Activated T-helper 2 cell treated with anti-CD3 and anti-CD28 coated beads, Interferon-gamma antibody, Interleukin-2, Interleukin-4, amounts not matched to agents 10 μg/mL and 5 μg/mL and 100 μg/mL, durations not matched to agents 14 hours and 24 hours and 36 hours (primary cell): ENCODE measurements at places on chromosomes 16 and 17. TPM values are rescaled to one million over a fixed set of nuclear protein-coding genes. Genes with fewer than 3 reads are reported as not detected.

GRCh38 chr16:595094-595528 is 5.2 kb downstream of the RAB40C start:
- no peak for DNase-seq
- no peak overlapping the region for H3K4me3 ChIP-seq
- no peaks in the 10 kb centered on the region for H3K27me3 ChIP-seq

GRCh38 chr16:69566981-69567680 is 1.4 kb downstream of the NFAT5 start:
- H3K4me1 ChIP-seq = peaks cover 34% of the 10 kb centered on the region
- no peak for DNase-seq
- no peaks in the 10 kb centered on the region for H3K27me3 ChIP-seq
- peak overlapping the region; percentile 97 for H3K27ac ChIP-seq
- peaks cover 34% of the 10 kb centered on the region for H3K36me3 ChIP-seq

DNA sequence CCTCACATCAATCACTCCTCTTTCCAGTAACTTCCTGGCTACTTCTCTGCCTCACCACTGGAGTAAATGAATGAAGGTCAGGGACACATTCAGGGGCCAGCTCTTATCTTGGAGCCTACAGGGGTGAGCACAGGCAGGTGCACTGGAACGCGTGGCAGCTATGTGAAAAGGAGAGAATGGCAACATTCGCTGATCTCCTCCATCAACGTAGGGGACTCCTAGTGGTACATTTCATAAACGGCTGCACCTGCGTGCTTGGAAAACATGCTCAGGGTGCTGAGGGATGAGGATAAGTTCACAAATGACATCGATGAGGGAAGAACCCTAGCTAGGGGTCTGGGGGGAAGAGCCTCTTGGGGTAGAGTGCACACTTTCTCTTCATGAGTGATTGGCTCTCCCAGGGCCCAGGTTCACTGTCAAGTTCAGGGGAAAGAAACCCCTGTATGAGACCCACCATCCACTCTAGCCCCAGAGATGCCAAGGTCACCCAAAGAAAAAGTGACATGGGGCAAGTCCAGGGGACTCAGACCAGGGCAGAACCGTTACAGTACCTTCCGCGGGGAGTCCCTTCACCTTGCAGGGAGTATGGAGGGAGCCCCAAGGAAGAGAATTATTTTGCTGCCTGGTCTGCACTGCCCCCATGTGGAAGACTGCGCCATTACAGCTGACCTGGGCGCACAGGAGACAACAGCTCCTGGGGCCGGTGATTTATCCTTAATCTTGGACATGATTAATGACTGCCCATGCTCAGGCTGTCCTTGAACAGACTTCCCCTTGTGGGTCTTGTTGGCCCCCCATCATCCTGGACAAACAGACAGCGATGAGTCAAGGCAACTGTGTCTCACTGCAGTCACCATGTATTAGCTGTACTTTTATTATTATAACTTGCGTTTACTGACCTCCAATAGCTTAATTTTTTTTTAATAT is 30.1 kb downstream of the VAC14 start:
- H3K27me3 ChIP-seq = no peaks in the 10 kb centered on the region
- peaks cover 2% of the 10 kb centered on the region for H3K4me1 ChIP-seq
- H3K4me3 ChIP-seq = no peak overlapping the region
- no peak overlapping the region for H3K27ac ChIP-seq

Gene RGS9
- total RNA-seq = 16.1 and 16.3 TPM in 2 replicates

DNA sequence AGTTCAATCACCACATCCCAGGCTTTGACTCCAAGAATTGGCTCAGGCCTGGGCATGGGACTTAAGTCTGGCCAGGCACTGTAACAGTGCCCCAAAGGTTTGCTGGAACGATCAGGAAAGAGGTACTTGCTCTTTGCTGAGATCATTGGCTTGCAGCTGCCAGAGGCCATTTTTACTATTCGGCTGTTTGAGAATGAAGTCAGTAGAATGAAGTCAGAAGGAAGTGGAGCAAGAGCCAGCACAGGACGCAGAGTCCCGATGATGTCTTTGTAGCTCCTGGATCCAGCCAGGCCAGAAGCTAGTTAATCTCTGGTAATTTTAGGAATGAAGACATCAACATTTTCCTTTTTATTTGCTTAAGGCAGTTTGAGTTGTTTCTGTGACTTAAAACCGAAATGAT is 195.5 kb downstream of the RAB11FIP4 start:
- H3K36me3 ChIP-seq = no peaks in the 10 kb centered on the region
- H3K4me1 ChIP-seq = peaks cover 6% of the 10 kb centered on the region
- no peak overlapping the region for H3K4me3 ChIP-seq
- no peak for DNase-seq
- no peak overlapping the region for H3K27ac ChIP-seq
- H3K27me3 ChIP-seq = no peaks in the 10 kb centered on the region

Gene HIC1
- 42.6 and 43.5 TPM in 2 replicates for total RNA-seq

Gene EPN3
- not detected in 2 replicates for total RNA-seq

Gene SPECC1
- 4.7 and 6.8 TPM in 2 replicates for total RNA-seq

Gene MAP2K6
- total RNA-seq = 3.1 and 3.6 TPM in 2 replicates

DNA sequence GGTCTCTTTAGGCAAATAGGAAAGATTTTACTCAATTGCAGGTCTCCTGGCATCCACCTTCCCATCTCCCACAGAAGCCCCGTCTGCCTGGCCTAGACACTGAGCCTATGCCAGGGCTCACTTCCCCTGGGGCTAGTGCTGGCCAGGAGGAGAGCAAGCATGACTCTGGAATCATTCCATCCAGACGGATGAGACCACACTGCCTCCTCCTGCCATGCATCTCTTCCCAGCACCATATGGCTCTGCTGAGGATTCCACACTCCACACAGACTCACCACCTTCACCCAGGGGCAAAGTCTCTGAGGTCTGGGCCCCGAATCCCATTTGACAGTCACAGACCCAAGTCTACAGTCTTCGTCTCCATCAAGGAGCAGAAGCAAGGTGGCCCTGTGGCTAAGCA is 346.5 kb downstream of the C16orf95 start:
- H3K27ac ChIP-seq = no peak overlapping the region
- no peak overlapping the region for H3K4me3 ChIP-seq
- no peaks in the 10 kb centered on the region for H3K36me3 ChIP-seq
- DNase-seq = no peak

Gene ZG16
- total RNA-seq = not detected in 2 replicates

Gene KRTAP16-1
- total RNA-seq = not detected in 2 replicates

GRCh38 chr17:17781591-17782496 is 54.9 kb downstream of the SREBF1 start:
- DNase-seq = no peak
- H3K27ac ChIP-seq = no peak overlapping the region
- peak overlapping the region; percentile 37 for H3K4me3 ChIP-seq
- H3K36me3 ChIP-seq = no peaks in the 10 kb centered on the region
- peaks cover 21% of the 10 kb centered on the region for H3K27me3 ChIP-seq

DNA sequence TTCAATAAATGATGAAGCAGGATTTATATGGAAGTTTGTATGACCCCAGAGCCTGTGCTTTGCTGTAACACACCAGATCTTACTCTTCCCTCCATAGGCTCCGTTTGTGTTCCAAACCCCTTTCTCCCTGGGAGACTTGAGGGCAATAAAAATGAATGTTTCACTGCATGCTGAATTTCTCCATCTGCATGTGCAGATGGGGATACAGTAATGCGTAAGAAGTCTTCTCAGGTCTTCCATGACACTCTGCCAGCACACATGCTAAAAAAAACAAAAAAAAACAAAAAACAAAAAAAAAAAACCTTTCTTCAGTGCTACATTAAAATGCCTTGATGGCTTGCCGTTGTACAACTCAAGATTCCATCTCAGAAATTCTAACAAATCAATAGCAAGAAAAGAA is 170.2 kb upstream of the ANKFN1 start:
- H3K36me3 ChIP-seq = no peaks in the 10 kb centered on the region
- H3K27me3 ChIP-seq = no peaks in the 10 kb centered on the region
- H3K4me3 ChIP-seq = no peak overlapping the region
- no peak for DNase-seq
- H3K27ac ChIP-seq = no peak overlapping the region

- H3K27me3 ChIP-seq = peaks cover 70% of the 10 kb centered on the region
- H3K27ac ChIP-seq = peak overlapping the region; percentile 1
- H3K4me3 ChIP-seq = no peak overlapping the region
- H3K4me1 ChIP-seq = peaks cover 12% of the 10 kb centered on the region
- no peak for DNase-seq
- H3K36me3 ChIP-seq = no peaks in the 10 kb centered on the region
These were observed 3.5 kb downstream of the TBX2 start for GRCh38 chr17:61402978-61403800.

DNA sequence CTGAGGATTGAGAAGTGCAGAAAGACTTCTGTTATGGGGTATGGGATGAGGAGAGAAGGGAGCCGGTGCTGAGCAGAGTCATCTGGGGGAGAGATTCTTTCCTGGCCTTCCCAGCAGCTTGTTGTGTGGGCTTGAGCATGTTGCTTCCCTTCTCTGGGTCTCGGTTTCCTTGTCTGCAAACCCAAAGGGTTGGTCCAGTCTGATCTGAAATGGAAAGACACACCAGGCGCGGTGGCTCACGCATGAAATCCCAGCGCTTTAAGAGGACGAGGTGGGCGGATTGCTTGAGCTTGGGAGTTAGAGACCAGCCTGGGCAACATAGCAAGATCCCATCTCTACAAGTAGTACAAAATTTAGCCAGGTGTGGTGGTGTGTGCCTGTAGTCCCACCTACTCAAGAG is 6.0 kb downstream of the SOCS3 start:
- H3K27ac ChIP-seq = peak overlapping the region; percentile 63
- H3K4me3 ChIP-seq = no peak overlapping the region
- H3K36me3 ChIP-seq = peaks cover 56% of the 10 kb centered on the region
- no peaks in the 10 kb centered on the region for H3K27me3 ChIP-seq
- H3K4me1 ChIP-seq = peaks cover 46% of the 10 kb centered on the region
- no peak for DNase-seq

- H3K36me3 ChIP-seq = no peaks in the 10 kb centered on the region
- H3K4me1 ChIP-seq = no peaks in the 10 kb centered on the region
- DNase-seq = no peak
- peaks cover 11% of the 10 kb centered on the region for H3K27me3 ChIP-seq
- no peak overlapping the region for H3K27ac ChIP-seq
These were observed 4.1 kb upstream of the SSTR5 start for GRCh38 chr16:1068451-1068850.

DNA sequence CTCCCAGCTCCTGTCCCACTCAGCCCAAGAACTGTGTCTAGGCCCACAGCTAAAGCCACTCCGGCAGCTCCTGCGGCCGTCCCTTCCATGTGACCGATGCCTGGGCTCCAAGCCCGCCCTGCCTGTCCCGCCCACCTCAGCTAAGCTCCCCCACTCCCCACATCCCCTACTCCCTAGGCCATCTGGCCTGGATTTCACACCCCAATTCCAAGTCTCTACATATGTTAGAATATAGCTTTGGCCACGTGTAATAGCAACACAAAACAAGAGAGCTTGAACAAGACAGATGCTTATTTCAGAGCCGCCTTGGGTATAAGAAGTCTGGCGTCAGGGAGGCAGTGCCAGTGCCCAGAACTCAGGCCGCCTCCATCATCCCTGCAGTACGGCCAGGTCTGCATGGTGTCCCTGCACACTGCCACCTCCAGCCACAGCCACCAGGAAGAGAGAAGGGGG is 30.0 kb upstream of the USP22 start:
- DNase-seq = no peak
- no peak overlapping the region for H3K4me3 ChIP-seq
- H3K27me3 ChIP-seq = peaks cover 4% of the 10 kb centered on the region

DNA sequence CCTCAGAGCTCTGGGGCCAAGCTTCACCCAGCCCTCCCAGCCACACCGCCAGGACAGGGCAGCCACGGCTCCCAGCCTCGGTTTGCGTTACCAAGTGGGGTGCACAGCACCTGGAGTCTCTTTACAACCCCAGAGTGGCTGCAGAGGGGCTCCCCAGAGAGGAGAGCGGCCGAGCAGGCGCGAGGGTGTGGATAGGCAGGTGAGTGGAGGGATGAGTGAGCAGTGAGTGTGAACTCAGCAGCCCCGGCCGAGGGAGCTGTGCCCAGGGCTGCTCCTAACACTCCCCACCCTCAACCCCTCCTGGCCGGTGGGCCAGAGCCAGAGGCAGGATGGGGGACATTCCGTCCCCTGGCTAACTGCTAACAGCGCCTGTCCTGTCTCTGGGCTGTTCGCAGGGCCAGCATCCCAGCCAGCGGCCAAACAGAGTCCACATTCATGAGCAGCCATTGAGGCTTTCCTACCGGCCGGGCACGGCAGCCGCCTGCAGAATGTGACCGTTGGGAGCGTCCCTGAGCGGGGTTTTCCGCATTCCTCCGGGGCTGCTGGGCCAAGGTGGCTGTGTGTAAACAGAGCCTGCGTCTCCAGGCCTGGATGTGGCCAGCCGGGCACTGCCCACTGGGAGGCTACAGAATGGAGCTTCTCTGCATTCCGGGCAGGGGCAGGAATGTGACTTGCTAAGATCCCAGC is 5.3 kb downstream of the ZNF469 start:
- H3K27me3 ChIP-seq = peaks cover 16% of the 10 kb centered on the region
- H3K36me3 ChIP-seq = no peaks in the 10 kb centered on the region
- H3K4me1 ChIP-seq = no peaks in the 10 kb centered on the region
- no peak overlapping the region for H3K27ac ChIP-seq
- DNase-seq = no peak

DNA sequence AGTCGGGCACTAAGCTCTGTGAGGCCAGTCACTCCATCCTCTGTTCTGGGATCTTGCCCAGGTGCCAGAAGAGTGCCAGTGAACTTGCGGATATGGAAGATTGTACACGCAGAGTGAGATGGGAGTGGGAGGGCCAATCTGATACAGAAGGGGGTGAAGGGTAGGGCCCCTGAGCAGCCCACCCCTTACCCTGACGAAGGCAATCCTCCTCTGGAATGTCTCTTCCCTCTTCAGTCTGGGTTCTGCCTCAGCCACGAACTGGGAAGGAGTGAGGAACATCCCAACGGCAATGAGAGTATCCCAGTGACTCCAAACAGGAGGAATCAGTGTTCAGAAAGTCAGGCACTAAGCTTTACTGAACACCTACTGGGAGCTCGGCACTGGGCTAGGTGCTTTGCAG is 11.9 kb upstream of the PIK3R6 start:
- no peak for DNase-seq
- no peaks in the 10 kb centered on the region for H3K27me3 ChIP-seq

Gene CEP131
- 14.0 and 14.8 TPM in 2 replicates for total RNA-seq

- no peak overlapping the region for H3K27ac ChIP-seq
- H3K36me3 ChIP-seq = peaks cover 47% of the 10 kb centered on the region
- DNase-seq = no peak
- H3K27me3 ChIP-seq = no peaks in the 10 kb centered on the region
These were observed 87.4 kb downstream of the MSI2 start for GRCh38 chr17:57343717-57344116.

DNA sequence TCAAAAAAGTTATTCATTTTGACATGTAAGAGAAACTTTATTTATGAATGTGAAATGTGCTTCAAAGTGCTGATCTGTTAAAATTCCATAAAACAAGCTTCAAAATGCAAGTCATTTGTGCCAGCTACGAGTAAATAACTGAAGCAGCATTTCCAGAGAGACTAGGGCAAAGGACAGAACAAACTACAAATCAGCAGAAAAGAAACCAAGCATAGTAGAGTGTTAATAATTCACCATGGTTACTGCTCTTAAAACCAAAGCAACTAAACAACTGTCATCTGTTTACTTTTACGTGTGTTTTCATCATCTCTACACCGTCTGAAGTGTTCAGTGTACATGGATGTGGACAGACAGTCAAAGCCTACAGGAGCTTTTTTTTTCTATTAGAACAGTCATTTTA is 1.6 kb upstream of the ASPA start:
- no peak overlapping the region for H3K4me3 ChIP-seq
- no peak for DNase-seq
- no peaks in the 10 kb centered on the region for H3K36me3 ChIP-seq
- H3K4me1 ChIP-seq = peaks cover 4% of the 10 kb centered on the region

GRCh38 chr17:80110927-80111701 is 9.7 kb downstream of the GAA start:
- H3K36me3 ChIP-seq = no peaks in the 10 kb centered on the region
- H3K4me1 ChIP-seq = no peaks in the 10 kb centered on the region
- no peak for DNase-seq
- H3K4me3 ChIP-seq = no peak overlapping the region
- no peaks in the 10 kb centered on the region for H3K27me3 ChIP-seq

- H3K4me3 ChIP-seq = no peak overlapping the region
- H3K4me1 ChIP-seq = no peaks in the 10 kb centered on the region
- H3K36me3 ChIP-seq = no peaks in the 10 kb centered on the region
- no peak overlapping the region for H3K27ac ChIP-seq
These were observed 59.4 kb downstream of the TBX4 start for GRCh38 chr17:61511480-61512182.
